Glutamatergic neuron (in vitro differentiated cells): ENCODE measurements at places on chromosomes 12 and 14.

DNA sequence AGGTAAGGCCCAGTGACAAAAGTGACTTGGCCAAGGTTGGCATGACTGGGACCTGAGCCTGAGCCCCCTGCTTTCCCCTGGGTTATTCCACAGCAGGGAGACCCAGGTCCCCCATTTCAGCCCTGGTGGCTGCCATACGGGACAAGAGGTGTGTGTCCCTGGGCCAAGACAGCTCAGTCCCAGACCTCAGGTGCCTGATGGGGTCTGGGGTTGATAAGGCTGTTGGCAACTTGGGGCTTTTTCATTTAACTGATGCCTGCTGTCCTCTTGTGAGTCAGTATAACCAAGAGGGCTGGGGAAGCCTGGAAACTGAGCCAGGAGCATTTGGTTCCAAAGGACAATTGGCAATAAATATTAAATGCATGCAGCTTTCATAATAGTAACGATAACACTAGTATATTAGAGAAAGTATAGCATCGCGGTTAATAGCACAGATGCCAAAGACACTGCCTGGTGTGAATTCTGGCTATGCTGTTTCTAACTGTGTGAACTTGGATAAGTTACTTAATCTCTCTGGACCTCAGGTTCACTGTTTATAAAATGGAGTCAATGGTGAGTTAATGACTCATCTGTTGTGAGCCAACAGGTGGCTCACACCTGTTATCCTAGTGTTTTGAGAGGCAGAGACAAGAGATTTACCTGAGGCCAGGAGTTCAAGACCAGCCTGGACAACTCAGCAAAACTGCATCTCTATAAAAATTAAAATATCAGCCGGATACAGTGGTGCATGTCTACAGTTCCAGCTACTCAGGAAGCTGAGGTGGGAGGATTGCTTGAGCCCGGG lies 898 bp downstream of the SDSL start:
- no peak for DNase-seq

GRCh38 chr14:55816225-55816624 lies 236.2 kb downstream of the KTN1 start:
- no peak for DNase-seq

- no peak for DNase-seq
Observed at GRCh38 chr12:34298176-34298970, 276.1 kb downstream of the ALG10 start.

DNA sequence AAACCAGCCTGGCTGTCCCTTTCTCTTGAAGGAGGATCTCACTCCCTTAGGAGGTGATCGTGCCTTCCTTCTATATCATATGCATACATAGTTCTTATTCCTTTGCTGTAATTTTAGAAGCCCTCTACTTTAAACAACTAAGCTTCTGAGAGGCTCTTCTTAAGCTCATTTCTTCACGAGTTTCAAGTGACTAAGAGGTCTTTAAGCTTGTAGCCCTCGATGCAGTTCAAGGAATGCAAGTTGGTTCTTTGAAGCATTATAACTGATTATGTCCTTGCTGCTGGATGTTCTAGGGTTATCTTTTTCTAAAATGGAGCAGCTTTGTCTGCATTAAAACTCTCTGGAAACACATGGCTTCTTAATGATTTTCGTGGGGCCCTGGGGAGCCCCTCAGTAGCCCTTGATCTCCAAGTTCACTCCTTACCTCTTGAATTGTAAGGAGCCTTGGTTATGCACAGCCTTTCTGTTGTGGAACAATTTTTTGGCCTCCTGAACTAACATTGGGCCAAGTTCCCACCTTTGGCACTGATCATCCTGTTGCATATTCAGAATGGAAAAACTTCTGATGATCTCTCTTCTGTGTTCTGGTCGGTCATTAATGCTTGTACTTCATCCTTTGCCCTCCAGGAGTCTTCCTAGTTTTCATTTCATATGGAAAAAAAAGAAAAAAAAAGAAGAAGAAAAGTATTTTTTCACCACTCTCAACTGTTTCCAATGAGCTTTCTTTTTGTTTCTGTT lies 12.6 kb downstream of the RASSF8 start:
- no peak for DNase-seq

- DNase-seq = no peak
Observed at GRCh38 chr14:53620890-53621289, 335.7 kb downstream of the BMP4 start.

DNA sequence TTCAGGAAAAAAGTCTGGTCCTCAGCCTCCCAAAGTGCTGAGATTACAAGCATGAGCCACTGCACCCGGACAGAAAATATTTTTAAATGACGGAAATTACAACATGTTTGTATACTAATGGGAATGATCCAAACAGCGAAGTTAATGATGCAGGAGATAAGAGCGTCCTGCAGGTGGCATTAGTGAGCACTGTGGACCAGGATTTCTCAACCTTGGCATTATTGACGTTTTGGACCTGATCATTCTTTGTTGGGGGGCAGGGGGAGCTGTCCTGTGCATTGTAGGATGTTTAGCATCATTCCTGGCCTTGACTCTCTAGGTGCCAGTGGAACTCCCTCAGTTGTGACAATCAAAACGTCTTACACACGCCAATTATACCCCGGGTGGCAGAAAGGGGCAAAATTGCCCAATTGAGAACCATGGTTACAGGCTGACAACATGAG lies 34.1 kb downstream of the SCFD1 start:
- peak; percentile 31 for DNase-seq

GRCh38 chr14:53494587-53494986 lies 341.5 kb upstream of the DDHD1 start:
- no peak for DNase-seq

DNA sequence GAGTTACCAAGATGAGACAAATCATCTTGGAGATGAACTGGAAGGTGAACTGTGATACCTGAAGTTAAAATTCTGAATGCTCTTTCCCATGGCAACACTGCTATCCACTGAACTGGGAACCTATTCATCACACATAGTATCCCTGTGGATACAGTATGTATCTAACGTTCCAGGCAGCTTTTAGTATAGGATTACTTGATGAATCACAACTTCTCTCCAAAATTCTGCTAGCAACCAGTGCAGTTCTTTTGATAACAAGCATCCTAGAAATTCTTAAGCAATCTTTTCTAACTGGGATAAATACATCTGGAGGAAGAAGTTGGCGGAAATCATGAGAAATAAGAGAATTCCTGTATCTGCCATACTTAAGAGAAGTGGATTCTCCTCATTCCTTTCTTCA lies 66.4 kb downstream of the PAWR start:
- DNase-seq = no peak

DNA sequence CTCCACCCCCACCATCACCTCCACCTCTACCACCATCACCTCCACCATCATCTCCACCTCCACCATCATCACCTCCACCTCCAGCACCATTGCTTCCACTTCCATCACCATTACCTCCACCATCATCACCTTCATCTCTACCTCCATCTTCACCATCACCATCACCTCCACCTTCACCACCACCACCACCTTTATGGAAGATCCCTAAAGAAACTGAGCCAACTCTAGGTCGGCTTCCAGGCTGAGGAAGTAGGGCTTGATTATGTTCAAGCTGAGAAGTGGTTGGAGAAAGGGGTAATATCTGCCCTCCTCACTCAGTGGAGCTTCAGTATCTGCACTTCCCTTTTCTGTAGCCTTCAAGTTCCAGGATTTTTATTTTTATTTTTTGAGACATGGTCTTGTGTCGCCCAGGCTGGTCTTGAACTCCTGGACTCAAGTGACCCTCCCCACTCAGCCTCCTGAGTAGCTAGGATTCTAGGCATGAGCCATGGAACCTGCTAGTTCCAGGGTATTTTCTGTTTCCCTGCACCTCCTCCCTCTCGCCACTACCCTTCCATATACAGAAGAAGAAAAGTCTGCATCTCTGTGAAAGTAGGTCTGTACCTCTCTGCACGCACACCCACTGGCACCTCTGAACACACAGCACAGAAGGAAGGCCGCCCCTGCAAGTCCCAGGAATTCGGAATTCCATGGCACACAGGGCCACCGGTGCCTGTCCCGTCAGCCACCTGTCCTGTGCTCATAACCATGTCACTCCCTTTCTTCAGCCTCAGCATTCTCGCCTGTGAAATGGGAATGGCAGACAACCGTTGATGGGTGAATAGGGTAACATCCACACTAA lies 5.9 kb downstream of the ZBTB42 start:
- DNase-seq = no peak

DNA sequence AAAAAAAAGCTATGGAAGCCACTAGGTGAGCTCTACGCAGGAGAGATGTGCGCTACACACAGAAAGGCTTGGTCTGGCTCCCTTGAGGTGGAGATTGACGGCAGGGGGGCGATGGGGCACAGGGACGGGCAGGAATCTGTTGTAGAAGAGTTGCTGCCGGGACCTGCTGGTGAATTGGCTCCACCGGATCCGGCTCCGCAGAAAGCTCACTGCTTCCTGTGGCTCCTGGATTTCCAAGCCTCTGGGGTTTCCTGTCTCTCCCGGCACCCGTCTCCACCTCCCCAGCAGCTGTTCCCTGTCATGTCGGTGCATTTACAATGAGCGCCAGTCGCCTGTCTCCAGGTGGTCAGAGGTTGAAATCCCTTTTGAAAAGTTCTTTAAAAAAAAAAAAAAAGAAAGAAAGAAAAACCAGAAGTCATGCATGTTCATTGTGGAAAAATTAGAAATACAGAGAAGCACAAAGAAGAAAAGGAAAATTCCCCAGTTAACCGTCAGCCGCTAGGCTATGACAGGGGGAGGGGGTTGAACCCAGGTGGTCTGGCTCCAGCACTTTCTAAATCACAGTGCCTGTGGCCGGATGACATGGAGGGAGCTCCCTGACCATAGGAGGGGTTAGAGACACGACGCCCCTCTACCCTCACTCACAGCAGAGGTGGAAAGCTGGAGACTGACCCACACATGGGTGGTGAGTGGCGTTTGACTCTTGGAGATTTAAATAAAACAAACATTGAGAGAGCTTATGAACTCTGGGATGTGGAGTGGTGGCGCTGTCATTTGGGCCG lies 20.8 kb downstream of the FAM222A start:
- peak; percentile 38 for DNase-seq

- no peak for DNase-seq
Observed at GRCh38 chr12:76790564-76791552, 26.9 kb downstream of the ZDHHC17 start.

DNA sequence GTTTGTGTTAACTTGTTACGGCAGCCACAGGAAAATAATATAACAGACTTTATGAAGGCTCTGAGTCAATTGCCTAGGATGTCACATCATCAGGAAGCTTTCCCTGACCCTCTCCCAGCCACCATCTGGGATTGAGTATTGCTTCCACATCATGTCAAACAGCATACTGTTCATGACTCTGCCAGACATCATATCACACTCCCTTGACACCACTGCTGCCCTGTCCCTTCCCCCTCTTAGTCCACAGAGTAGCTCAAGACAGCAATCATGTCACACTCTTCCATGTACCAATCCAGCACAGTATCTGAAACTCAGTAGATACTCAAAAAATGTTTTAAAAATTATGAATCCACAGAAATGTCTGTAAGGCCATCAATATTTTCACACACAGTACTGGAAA lies 168.0 kb downstream of the PIK3C2G start:
- DNase-seq = no peak

GRCh38 chr14:95891742-95892141 lies 15.1 kb downstream of the TUNAR start:
- DNase-seq = no peak

- no peak for DNase-seq
Observed at GRCh38 chr14:84671776-84672175, 858.2 kb upstream of the FLRT2 start.

GRCh38 chr14:20733684-20734429 lies 11.8 kb upstream of the EDDM3A start:
- no peak for DNase-seq

DNA sequence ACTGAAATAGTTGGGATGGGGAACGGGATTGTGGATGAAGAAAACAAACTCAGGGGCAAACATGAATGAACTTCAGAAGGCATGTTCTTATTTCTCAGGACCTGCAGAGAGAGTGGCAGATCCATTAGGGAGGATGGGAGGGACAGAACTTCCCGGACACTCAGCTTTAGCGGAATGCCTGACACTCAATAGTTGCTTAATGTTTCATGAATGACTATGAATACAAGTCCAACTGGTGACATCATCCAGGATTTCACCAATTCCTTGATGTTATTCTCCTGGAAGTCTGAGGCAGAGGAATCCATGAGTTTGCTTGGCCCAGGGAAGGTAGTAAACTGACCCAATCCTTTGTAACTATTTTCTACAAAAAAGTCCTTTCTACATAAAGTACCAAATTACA lies 37.8 kb upstream of the LRRC10 start:
- DNase-seq = no peak

GRCh38 chr12:26124446-26125399 lies at the start of gene BHLHE41:
TSS of gene BHLHE41 (minus strand) at chr12:26125037. CDS start at chr12:26124779, 258 bp downstream.
- peak; percentile 62 for DNase-seq

GRCh38 chr14:50666772-50667683 lies 1.1 kb downstream of the SAV1 start:
- no peak for DNase-seq

DNA sequence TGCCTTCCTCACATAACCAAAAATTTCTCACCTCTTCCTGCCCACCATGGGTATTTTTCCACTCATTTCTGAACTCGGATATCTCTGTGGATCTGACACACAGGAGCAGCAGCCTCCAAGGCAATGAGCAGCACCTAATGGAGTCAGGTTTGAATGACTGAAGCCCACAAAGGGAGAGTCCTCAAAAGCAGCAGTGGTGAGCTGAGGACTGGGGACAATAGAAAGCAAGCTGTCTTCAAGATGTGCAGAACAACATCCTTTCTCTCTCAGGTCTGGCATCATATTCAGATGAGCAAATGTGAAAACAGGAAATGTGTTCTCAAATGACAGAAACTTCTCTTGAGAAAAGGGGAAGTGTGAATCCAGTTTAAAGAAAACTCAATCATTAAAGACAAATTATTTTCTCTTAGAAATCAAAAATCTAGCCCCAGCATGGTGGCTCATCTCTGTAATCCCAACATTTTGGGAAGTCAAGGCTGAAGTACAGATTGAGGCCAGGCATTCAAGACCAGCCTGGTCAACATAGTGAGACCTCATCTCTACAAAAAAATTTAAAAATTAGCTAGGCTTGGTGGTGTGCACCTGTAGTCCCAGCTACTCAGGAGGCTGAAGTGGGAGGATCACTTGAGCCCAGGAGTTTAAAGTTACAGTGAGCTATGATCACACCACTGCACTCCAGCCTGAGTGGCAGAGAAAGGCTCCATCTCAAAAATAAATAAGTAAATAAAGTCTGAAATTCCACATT lies 54.2 kb downstream of the C12orf42 start:
- DNase-seq = no peak

DNA sequence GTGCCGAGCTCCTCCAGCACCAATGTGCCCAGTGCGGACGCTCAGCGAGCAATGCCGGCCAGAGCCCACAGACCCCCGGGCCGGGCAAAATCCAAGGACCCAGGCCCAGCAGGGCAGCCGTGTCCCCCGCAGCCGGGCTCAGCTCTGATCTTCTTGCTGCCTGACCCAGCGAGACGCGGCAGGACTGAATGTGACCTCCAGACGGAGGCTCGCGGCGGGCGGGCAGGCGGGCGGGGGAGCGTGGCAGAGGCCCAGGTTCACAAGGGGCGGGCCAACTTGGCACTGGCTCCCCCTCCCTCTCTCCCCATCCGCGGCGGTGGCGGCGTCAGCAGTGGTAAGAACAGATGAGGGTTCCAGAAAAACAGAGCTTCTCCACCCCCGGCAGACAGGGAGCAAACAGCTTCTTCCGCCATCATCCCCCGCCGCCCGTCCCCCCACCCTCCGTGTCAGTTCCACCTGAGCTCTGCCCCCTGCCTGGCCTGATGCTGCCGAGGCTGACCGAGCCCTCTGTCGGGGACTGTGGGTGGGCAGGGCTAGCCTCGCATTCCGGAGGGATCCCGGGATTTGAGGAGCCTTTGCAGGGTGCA lies 94.3 kb downstream of the RFLNA start:
- peak; percentile 60 for DNase-seq
